ENCODE measurements at places on chromosomes 2 and 18.

DNA sequence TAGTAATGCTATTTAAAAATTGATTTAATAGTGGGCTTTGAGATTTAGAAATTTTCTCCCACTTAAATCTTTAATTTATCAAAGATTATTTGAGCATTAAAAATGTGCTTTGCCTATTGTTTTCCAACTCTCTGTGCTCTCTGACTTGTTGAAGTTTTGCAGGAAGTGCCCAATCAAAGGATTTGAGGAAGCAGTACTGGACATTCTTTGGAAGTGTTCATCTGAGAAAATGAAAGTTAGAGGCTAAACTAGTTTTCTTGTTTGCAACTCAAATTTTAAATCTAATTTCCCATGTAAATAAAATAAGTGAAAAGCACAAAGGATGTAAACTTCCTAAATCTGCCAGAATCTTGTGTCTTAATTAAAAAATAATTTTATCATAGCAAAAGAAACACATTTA, 89.1 kb downstream of the CAMKMT start:
- DNase-seq, result no peak

GRCh38 chr2:119766944-119767343, 7.2 kb downstream of the PTPN4 start:
- no peak for DNase-seq

- DNase-seq, result no peak
Observed at GRCh38 chr2:79638954-79639353, 126.1 kb downstream of the CTNNA2 start.

- DNase-seq, result no peak
Observed at GRCh38 chr18:10119991-10120390, 206.2 kb downstream of the VAPA start.

GRCh38 chr2:7089898-7090510, 172.8 kb downstream of the RNF144A start:
- DNase-seq, result no peak

GRCh38 chr2:39424951-39425350, 12.1 kb downstream of the MAP4K3 start:
- no peak for DNase-seq

DNA sequence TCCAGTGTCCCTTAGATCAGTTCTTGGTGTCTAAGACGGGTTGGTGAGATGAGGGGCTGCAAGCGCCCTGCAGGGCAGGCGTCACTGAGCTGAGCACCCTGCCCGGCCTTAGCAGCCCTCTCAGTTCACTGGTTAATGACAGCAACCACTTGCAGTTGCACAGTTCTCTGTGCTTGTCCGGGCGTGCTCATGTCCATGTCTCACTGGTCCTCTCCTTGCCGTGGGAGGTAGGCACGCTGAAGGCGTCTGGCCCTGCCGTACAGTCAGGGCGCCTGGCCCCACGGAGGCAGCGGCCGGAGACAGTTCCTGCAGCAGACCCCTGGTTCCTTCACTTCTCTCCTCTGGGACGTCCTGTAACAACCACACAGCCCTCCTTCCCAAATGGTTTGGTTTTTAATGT, 75.3 kb downstream of the ARHGEF4 start:
- DNase-seq, result no peak

GRCh38 chr2:241309684-241310117, 5.8 kb downstream of the HDLBP start:
- no peak for DNase-seq

DNA sequence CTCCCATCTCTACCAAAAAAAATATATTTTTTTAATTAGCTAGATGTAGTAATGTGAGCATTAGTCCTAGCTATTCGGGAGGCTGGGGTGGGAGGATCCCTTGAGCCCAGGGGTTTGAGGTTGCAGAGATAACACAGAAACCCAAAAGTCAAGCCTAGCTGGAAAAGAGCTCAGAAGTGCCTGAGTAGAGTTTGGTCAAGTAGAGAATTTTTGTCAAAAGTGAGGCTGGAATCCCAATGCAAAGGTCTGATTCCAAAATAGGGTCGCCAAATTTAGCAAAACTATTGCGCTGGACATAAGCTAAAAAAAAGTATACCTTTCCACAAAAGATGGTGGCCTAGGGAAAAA, 15.5 kb upstream of the MSH6 start:
- no peak for DNase-seq

DNA sequence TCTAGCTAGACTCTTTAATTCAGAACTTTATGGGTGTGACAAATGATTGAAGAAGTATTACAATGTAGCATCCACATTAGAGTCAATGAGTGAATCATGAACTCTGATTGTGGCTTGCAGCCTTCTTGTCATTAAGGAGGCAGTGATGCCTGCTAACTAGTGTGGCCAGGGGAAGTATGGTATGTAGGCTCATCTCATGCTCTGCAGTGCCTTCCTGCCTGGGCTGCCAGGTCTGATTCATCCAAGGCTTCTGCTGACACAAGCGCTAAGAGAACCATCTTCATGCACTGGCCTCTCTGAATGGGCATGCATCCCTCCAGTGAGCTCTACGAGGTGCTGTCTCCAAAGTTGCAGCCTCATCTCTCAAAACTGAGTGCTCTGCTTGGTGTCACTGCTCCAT, 144.3 kb downstream of the MTCL1 start:
- no peak for DNase-seq

- no peak for DNase-seq
Observed at GRCh38 chr18:52409727-52410126, 69.7 kb downstream of the DCC start.

DNA sequence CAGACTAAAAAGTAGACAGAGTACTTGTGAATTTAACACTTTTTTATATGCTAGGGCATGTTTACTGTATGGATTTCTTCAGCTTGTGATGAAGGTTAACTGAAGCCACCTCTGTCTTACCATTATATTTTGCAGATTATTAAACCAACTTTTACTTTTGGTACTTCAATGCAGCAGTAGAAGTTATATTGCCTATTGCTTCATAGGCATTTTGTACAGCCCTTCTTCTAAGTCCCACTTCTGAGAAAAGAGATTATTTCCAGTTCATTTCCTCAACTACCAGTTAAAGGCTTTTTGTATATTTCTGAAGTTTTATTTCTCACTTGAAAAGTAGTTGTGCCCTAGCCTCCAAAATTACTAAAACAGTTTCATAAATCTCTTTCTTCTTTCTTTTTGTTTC, 256.4 kb upstream of the FBXO11 start:
- no peak for DNase-seq

DNA sequence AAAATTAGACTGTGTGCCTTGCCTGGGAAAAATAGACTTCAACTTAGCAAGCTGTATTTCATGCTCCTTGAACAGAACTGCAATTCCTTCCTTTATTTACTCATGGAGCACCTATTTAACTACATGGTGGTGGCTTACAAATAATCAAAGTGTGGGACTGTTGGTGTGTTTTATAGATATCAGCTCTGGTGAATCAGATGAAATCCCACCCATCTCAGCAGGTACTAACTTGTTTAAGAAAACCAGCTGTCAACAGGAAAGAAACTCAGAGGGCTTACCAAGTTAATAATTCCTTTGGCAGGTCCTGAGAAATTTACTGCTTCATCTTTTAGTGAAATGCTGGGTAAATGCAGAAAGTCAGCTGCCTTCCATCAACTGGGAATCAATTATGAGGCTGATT, 830.6 kb downstream of the SLC4A3 start:
- DNase-seq, result no peak

GRCh38 chr2:73935641-73936040, 9.0 kb downstream of the DGUOK start:
- no peak for DNase-seq

GRCh38 chr18:58396144-58396543, 232.7 kb downstream of the ALPK2 start:
- no peak for DNase-seq

DNA sequence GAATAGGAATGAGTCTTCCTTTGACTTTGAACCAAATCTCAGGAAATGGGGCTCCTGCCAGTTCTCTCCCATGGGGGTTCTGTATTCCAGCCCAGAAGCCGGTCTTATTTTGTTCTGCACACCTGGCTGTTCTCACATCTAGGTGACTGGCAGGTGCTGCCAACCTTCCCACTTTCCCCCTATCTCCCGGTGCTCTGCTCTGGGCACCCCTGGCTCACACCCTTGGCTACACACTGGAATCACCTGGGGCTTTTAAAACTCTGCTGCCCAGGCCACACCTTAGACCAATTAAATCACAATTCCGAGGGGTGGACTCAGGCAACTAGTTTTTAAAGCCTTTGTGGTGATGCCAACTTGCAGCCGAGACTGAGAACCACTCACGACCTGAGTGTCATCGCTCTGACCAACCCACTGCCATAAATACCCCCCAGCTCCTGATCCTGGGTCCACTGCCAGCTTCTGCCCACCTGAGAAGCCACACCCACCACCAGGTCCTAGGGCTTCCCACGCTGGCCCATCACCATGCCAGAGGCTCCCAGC, 69.2 kb downstream of the KCNF1 start:
- no peak for DNase-seq

- DNase-seq, result no peak
Observed at GRCh38 chr18:69032009-69032408, 234.1 kb downstream of the CCDC102B start.

- DNase-seq, result no peak
Observed at GRCh38 chr2:117917223-117917917, 96.5 kb downstream of the CCDC93 start.

GRCh38 chr2:127826047-127826446, 15.1 kb upstream of the WDR33 start:
- no peak for DNase-seq

DNA sequence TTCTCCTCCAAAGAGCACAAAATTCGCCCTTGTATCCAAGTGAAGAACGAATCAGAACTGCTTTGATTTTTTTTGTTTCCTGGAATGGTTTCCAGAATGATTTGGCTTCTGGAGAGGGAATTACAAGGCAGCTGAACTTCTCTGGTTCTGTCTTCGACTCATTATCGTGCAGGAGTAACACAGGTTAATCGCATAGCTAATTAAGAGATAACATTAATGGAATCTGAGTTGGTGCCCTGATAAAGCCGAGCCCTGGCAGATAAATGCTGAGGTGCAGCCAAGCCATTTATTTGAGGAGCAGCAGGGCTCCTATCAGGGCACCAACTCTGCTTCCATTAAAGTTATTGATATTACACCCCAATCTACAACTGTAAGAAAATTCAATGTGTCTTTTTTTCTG, 433.7 kb downstream of the ZNF521 start:
- DNase-seq, result no peak

GRCh38 chr2:28419003-28419402, 26.3 kb downstream of the FOSL2 start:
- no peak for DNase-seq

- no peak for DNase-seq
Observed at GRCh38 chr2:72911256-72911655, 6.1 kb upstream of the EMX1 start.

DNA sequence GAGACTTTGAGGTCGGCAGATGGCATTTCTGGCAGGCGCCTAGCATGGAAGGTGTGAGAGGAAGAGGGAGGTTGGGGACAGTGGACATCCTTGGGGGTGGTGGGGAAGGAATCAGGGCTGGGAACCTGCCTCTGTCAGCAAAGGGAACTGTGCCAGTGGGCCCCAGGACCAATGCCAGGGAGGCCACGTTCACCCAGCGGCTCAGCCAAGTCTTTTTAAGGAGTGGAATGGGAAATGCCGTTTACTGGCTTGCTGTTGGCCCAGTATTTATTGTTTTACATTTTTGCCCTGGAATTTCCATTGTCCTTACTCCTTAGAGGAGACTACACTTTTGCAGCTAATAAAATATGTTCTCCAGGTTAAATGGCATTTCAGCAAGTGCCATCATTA, 135.2 kb downstream of the MCFD2 start:
- no peak for DNase-seq

DNA sequence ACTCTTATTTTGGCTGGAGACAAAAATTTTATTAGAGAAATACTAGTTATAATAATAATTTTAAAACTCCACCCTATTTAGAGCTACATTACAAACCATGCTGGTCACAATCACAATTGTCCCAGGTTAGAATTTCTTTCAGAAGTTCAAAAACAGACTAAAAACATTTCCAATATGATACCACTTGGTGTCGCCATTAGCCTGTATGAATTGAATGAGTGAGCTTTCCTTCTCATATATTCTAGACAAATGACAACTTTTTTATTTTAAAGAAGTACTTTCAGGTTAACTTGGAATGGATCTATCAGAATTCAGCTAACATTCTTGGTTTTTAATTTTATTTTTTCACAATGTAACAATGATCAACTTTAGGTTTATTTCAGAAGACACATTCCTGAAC, 48.0 kb downstream of the SERPINB8 start:
- DNase-seq, result no peak

DNA sequence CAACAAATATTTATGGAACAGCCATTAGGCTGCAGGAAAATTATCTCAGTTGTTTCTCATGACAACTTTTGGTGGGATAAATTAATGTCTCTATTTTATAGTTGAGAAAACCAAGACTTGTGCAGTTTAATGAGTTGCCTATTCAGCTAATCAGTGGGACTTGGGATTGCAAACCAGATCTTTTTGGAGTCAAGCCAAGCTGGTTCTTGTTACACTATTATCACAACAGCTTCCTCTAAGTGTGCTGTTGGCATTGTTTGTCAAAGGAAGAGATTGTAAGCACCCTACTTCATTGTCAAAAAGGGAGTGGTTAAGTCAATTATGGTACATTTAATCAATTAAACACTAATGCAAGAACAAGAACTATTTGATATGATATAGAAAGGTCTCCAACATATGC, 119.2 kb downstream of the PAX3 start:
- no peak for DNase-seq

DNA sequence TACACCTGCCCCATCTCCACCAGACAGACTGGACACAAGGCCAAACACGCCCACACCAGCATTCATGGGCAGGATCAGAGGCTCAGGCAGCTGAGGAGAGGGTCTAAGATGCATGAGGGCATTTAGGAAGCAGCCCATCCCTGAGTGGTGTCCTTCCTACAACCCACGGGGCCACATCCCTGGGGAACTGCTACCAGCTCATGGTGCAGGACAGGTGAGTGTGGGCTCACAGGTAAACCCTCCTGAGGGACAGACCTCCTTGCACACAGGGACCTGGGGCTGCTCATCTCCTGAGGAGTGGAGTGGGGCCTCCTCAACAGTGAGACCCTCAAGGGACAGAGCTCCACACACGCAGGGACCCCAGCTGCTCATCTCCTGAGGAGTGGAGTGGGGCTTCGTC, 14.6 kb downstream of the PARD6G start:
- DNase-seq, result no peak

- no peak for DNase-seq
Observed at GRCh38 chr2:235505181-235505741, 11.4 kb downstream of the AGAP1 start.
